Epithelial cell of prostate (primary cell): ENCODE measurements at places on chromosomes 1 and 21.

GRCh38 chr1:17102232-17102631 is 17.0 kb downstream of the PADI2 start:
- no peak for DNase-seq

DNA sequence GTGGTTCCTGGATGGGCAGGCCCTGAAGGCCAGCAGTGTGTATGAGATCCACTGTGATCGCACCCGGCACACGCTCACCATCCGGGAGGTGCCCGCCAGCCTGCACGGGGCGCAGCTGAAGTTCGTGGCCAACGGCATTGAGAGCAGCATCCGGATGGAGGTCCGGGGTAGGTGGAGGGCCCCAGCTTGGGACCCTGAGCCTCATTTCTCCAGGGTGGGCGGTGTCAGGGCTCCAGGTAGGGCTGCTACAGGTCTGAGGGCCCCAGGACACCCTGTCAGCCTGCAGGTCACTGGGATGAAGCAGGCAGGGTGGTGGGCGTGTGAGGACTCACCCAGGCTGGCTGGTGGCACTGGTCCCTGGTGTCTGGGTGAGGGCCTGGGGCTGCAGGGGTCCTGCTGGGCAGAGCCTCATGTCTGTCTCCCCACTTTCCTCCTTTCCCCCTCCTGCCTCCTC is 7.8 kb downstream of the OBSCN start:
- no peak for DNase-seq

DNA sequence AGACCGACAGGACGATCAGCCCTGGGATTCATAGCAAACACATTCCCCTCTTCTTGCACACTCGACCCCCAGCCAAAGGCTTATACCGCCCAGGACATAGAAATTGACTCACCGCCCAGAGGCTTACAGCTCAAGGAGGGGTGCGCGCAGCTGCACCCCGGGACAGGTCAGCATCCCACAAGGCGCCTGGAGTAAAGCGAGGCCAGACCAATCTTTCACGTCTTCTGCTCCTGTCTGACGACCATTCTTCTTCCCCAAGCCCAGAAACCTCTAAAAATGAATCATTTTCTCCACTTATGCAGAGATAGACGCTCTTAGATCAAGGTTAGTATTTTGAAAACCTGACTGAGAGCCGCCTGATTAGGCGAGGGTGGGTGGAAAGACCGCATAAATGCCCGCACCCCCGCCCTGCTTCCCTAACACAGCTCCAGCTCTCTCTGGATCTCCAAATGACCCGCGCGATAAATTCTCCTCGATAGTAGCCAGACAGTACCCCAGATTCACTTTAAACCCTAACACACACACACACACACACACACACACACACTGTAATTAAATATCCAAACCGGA is 1.9 kb upstream of the LHX8 start:
- DNase-seq: no peak

GRCh38 chr1:3391711-3392110 is 62.8 kb upstream of the ARHGEF16 start:
- no peak for DNase-seq

GRCh38 chr21:26964170-26964778 is 2.6 kb downstream of the ADAMTS5 start:
- DNase-seq: no peak

- DNase-seq: no peak
Observed at GRCh38 chr1:207626972-207627337, 18.0 kb upstream of the CR1L start.

DNA sequence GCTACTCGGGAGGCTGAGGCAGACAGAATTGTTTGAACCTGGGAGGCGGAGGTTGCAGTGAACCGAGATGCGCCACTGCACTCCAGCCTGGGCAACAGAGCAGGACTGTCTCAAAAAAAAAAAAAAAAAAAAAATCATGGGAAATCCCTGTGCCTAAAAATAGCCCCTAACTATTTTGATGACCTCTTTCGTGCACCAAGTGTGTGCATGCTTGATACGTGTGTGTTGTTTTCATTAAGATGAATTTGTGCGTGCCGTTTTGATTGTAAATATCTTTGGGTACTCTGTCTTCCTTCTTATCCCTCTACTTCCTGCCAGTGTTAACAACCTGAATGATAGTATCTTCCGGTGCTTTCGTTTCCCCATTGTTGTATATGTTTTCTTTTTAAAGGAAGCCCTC is 9.8 kb downstream of the CACYBP start:
- no peak for DNase-seq

- DNase-seq: no peak
Observed at GRCh38 chr1:67005068-67005467, 48.9 kb downstream of the SLC35D1 start.

DNA sequence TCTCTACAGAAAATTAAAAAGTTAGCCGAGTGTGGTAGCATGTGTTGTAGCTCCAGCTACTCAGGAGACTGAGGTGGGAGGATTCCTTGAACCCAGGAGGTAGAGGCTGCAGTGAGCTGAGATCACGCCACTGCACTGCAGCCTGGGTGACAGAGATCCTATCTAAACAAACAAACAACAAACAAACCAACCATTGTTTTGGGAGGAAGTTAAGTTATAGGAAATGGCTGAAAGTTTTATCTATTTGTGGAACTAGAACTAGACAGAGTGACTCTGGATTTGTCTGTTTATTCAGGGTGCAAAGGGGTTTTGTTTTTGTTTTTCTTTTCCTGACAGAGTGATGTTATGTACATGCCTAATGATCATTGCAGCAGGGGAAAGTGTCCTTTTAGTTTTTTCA is 31.0 kb downstream of the ZNF362 start:
- DNase-seq: no peak

GRCh38 chr1:59971464-59971911 is 44.9 kb upstream of the CYP2J2 start:
- no peak for DNase-seq

DNA sequence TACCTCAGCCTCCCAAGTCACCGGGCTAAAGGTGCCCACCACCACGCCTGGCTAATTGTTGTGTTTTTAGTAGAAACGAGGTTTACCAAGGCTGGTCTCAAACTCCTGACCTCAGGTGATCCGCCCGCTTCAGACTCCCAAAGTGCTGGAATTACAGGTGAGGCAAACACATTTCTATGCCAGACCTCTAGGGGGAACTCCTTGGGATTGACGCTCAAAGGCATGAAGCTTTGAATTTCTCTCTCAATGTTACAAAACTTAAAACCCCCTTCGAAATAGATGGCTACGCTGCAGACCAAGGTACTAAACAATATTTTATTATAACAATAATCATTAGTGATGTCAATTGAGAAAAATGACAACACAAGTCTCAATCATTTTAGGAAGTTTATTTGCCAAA is 330.0 kb downstream of the SETD4 start:
- DNase-seq: no peak

- no peak for DNase-seq
Observed at GRCh38 chr21:39153842-39154241, 29.4 kb downstream of the PSMG1 start.

DNA sequence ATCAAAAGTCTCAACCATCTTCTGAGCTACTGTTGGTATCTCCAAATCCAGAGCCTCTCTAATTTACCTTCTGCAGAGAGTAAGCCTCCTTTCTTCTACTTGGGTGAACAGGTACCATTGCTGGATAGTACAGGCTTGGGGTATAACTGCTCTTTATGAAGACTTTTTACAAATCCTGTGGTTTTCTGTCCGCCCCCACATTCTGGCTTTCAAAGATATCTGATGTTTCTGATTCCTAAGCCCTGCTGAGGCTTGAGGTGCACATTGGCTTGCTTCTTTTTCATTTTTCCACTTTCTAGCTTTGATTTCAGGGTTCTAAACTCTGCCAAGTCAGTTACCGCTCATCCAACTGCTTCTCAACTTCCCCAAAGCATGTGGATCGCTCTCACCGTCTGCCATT is 37.1 kb downstream of the TENT5C start:
- DNase-seq: no peak

- no peak for DNase-seq
Observed at GRCh38 chr1:201444792-201445191, 23.3 kb upstream of the TNNI1 start.

DNA sequence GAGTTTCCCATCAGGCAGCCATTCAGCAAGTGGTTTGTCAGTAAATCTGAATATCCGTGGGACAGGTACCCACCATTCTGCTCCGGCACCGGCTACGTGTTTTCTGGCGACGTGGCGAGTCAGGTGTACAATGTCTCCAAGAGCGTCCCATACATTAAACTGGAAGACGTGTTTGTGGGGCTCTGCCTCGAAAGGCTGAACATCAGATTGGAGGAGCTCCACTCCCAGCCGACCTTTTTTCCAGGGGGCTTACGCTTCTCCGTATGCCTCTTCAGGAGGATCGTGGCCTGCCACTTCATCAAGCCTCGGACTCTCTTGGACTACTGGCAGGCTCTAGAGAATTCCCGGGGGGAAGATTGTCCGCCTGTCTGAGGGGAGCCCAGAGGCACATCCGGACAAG is 48.4 kb downstream of the B3GALT5 start:
- no peak for DNase-seq

GRCh38 chr1:156795787-156796186 is 20.9 kb downstream of the SH2D2A start:
- no peak for DNase-seq

GRCh38 chr21:40668555-40669275 is 178.2 kb downstream of the DSCAM start:
- no peak for DNase-seq

DNA sequence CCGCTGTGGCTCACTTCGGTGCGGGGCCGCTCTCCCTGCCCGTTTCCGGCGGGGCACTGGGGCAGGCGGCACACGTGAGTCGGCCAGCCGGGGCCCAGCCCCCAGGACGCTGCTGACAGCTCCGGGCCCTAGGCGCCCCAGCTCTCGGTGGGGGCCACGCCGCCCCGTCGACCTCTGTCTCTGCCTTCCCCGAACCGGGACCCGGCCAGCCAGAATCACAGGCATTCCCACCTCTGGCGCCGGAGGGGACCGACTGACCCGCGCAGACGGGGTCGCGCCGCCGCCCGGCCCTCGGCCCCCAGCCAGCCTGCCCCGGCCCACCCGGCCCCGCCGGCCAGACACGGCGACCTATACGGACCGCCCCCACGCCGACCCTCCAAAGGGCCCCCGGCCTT is 755 bp downstream of the SCMH1 start:
- no peak for DNase-seq

DNA sequence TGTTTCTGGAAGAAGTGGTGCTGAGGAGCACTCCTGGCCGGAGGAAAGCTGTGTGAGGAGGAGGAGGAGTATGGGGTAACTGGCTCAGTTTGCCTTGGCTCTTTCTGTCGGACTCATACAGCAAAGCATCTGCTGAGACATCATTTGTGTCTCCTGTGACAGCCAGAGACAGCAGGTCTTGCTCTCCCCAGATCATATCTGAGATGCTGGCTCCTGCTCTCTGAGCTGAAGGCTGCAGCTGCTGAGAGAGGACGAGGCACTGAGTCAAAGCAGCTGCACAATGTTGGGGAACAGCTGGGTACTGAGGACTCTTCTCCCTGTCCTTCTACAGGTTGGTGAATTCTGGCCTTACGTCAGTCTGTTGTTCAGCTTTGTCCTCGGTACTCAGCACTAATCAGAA is 14.3 kb downstream of the OR2B11 start:
- DNase-seq: no peak

DNA sequence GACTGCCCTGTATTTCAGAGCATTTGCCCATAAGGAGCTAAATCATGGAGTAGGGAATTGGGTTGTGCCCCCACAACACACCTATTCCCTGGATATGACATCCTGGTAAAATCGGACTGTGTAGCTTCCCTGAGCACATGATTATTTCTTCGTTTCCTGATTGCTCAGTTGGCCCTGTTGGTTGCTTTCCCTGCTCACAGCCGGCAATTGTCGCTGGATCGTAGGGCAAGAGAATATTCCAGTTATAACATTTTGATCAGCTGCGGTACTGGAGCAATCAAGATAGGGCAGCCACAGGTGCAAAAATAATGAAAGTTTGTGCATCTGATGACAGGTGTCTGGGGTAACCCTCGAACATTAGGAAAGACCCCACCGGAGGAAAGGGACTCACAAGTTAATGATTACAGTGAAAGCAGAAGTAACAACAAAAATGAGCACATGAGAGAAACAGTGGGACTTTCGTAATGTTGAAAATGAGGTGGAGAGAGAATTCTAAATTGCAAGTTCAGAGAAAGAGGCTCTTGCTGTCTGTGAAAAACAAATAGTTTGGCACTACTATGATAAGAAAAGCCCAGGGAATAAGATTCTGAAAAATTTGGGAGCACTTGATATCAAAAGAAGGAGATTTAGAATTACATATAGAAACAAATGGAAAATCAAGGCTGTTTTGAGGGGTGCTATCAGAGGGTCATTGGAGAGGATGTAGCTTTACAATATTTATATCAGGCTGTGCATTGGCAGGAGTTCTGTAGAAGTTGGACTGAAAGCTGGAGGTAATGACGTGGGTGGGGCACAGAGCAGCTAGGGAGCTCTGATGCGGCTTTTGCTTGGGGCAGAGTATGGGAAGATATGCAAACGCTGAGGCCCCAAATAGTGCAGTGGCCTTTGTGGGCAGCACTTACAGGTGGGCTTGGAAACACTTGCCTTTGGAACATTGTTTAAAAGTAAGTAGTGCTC is at the start of gene MAB21L3:
Gene MAB21L3 (plus strand): TSS at position 833 of the 957 bp plus-strand sequence. CDS start 1,217 bp downstream, outside the sequence.
- no peak for DNase-seq

DNA sequence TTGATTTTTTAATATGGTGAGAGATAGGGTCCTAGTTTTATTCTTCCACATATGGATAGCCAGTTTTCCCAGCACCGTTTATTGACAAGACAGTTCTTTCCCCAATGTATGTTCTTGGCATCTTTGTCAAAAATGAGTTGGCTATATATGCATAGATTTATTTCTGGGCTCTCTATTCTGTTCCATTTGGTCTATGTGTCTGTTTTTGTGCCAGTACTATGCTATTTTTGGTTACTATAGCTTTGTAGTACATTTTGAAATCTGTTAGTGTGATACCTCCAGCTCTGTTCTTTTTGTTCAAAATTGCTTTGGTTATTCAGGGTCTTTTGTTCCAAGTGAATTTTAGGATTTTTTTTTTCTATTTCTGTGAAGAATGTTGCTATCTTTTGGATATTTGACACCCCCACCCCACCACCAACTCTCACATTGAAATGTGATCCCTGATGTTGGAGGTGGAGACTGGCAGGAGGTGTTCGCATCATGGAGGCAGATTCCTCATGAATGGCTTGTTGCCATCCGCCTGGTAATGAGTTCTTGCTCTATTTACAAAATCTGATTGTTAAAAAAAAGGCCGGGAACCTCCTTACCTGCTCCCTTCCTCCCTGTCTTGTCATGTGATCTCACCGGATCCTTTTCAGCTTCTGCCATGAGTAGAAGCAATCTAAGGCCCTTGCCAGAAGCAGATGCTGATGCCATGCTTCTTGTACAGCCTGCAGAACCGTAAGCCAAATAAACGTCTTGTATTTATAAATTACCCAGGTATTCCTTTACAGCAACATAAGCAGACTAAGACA is 54.8 kb upstream of the KRTAP19-8 start:
- no peak for DNase-seq

DNA sequence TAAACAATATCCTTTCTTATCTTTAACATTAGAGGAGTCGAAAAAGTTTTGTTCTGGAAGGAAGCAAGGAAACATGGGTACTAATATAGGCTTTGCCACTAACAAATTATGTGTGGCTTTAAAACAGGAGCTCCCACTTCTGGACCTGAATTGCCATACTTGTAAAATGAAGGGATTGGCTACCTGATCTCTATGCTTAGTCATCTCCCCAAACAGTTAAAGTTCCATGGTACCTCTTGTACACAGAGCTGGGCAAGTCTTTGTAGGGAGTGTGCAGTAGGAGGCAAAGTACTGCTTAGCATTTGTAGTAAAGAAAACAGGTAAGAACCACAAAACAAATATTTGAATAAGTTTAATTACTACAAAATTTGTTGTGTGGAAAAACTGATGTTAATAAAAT is 81.3 kb downstream of the MAST2 start:
- no peak for DNase-seq

GRCh38 chr1:211538287-211538686 is 40.7 kb downstream of the SLC30A1 start:
- DNase-seq: no peak
